ENCODE measurements at places on chromosomes 7 and 10.

DNA sequence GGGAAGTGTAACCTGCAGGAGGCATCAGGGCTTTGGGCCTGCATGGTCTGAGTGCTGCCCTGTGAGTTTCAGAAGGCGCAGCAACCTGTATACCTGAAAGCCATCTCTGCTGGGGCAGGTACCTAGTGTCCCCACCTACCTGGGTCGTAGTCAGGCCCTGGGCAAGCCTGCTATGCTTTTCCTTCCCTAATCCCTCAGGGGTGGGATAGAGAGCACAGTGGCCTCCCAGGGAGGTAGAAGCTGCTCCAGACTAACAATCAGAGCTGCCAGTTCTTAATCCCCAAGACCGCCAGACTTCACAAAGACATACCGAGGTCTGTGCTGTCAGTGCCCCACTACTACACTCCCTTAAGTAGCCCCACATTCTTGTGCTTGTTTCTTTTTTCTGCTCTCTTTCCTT lies 52.0 kb downstream of the PTEN start:
- no peak for DNase-seq

DNA sequence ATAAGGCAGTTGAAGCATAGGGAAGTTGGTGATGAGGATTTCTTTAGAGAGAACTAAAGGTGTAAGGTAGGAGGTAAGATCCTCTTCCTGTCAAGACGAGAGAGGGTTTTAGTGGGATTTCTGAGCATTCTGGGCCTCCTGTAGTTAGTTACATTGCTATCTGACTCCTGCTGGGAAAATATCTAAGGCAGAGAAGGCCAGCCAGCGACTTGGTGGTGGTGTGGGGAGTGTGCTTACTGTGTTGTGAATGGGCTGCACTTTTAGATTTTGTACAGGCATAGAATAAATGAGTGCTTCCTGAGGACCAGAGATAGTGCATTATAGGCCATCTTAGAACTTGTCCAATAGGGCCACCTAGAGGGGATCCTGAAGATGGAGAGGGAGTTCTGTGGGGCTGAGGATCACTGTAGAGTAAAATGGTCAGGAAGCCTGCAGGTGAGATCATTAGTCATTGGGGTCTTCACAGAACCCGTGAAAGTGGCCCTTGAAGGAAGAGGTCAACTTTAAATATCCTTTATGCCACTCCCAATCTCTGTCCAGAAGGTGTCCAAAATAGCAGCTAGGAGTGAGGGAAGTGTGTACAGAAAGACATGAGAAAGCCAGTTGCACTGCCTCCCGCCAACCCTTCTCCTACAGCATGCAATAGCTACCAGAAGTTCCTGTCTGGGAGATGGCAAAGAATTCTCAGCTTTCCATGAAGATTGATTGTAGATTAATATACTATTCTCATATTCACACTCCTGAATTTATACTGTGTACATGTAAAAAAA lies 266.6 kb downstream of the POLR1F start:
- no peak for DNase-seq

GRCh38 chr10:96511044-96511945 lies 2.4 kb downstream of the TLL2 start:
- peak; percentile 33 for DNase-seq

- DNase-seq: no peak
These were observed 203.7 kb downstream of the TSPAN12 start for GRCh38 chr7:120654241-120654640.

DNA sequence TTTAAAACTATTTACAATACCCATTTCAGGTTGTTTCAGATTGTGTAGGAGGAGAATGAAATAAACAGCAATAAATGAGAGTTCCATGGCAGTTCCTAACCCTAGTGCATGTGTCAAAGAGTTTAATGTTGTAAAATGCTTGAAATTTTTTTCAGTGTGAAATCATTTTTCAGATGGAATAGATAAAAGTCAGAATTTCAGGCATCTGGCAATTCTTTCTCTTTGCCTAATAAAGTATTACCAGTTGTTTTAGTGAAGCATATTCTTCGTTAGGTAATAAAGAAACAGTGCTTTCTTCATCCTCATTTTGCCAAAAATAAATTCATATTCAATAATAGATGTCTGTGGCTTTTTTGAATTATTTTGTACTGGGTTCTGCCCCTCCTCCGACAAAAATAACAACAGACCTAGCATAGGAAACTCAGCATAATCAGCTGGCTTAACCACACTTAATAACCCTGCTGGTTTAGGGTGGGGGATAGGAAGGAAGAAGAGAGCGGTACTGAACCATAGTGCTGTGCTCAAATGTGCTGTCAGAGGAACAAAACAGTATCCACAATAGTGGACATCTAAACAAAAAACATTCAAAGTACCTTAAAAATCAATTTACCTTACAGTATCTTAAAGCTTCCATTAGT lies 39.1 kb downstream of the MINDY3 start:
- no peak for DNase-seq

DNA sequence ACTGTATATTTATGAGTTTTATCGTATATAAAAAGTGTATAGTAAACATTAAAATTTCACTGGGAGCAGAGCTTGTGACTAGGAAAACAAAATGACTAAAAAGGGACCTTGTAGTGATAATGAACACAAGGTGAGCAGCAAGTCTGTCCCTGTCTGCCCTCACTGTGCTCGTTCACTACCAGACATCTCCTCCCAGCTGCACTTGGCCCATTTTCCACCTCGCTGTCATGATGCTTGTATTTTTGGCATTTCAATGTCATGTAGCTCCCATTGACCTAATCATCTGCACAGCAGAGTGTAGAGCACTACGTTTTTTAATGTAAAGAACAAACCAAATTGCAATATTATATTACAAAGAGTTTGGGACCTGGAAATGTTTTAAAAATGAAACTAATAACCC lies 207.2 kb downstream of the ZEB1 start:
- DNase-seq: no peak

DNA sequence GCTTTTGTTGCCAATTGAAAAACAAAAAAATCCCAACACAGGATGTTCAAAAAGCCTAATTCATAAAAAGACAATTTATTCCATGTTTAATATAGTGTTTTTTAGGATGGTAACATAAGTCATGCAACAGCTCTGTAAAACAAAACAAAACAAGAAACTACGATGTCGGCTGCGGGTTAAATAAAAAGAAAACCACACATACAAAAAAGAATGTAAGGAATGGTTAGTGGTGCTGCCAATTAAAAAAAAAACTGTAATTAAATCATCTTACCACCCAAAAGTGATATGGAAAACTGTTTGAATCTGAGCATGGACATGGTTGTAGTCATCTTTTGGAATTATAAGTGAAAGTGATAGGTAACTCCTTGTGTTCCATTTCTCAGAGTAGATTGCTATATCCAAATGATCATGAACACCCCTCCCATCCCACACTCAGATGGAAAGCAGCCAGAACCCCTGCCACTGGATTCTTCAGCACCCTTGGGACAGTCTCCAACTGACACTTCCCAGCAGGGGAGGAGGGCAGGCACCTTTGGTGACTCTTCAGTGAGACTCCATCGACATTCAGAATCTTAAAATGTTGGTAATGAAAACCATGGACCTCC lies 14.3 kb upstream of the DAGLB start:
- no peak for DNase-seq

GRCh38 chr7:157775021-157775559 lies 438.3 kb downstream of the DNAJB6 start:
- no peak for DNase-seq

GRCh38 chr7:32670110-32671025 lies 175.1 kb downstream of the AVL9 start:
- peak; percentile 84 for DNase-seq

DNA sequence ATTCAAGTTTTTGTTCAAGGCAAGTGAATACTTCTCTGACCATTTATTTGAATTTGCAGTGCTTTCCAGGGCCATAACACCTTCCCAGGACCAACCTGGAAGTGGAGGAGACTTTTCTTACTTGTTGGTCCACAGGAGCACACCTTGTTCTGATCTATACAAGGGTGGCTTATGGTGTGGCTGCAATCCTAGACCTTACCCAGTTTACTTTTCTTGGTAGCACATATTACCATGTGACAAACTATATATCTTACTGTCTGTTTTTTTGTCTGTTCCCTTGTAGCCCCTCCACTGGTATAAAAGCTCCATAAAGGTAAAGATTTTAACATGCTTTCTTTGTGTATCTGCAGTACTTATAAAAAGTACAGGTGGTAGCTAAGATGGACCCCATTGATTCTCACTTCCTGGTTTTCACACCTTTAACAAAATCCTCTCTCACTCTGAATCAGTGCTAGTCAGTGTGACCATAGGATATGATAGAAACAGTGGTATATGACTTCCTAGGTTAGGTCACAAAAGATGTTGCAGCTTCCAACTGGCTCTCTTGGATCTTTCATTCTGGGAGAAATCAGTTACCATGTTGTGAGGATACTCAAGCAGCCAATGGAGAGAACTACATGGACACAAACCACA lies 5.6 kb upstream of the ASB4 start:
- no peak for DNase-seq

DNA sequence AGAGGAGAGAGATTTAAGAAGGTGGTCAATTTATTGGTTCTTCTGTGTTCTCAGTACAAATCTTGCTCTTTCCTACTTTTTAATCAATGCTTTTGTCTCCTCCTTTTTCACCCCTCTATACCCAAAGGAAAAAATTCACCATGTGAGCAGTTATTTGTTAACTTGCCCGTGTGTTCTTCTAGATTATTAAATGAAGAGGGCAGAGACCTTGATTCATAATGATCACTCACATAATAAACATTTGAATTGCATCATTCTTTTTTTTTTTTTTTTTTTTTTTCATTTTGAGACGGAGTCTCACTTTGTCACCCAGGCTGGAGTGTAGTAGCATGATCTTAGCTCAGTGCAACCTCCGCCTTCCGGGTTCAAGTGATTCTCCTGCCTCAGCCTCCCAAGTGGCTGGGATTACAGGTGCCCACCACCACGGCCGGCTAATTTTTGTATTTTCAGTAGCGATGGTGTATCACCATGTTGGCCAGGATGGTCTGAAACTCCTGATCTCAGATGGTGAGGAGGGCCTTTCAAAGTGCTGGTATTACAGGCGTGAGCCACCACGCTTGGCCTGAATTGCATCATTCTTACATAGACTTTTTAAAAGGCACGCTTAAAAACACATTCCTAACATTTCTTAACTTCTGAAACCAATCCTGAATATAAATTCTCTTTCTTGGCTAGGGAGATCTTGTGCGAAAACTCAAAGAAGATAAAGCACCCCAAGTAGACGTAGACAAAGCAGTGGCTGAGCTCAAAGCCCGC lies 3.6 kb downstream of the GARS1 start:
- no peak for DNase-seq

GRCh38 chr7:151351967-151352366 lies 10.4 kb downstream of the NUB1 start:
- DNase-seq: no peak

DNA sequence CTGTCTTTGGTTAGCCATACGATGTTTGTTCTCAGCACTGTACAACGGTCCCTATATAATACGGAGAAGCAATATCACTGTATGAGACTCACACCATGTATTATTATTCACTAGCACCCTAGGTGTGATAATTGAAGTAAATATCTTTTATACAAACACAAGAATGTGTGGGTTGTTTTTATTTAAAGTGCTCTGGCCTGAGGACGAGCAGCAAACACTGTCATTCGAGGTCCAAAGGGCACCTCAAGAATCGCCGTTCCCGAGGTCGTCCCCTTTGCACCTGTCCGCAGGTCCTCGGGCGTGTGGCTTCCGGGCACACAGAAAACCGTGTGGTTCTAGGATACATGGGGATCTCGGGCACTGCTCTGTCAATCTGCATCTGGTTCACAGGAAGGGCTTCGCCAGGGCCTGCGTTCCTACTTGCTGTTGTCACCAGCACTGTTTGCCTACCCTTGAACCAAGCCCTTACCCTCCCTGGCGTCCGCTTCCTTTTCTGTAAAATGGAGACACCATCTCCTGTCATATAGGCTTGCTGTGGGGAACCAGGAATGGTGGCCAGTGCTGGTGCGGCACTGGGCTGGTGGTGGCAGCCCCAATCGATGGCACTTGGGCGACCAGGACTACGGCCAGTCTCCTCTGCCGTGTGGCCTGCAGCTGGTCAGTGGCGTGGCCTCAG lies 28.5 kb upstream of the SH2B2 start:
- no peak for DNase-seq

DNA sequence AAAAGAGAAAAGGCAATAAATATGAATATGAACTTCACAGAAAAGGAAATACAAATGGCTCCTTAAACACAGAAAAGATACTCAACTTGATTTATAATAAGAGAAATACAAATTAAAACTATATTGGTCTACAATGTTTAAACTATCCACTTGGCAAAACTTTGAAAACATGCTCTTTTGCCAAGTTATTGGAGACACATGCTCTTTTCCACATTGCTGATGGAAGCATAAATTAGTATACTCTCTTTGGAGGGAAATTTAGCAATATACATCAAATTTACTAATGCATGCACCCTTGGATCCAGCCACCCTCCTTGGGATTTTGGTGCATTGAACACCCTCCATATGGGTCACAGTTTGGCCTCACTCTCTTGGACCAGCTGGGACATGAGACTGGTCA lies 7.9 kb downstream of the TAS2R60 start:
- DNase-seq: no peak

Data from lung microvascular endothelial cell (primary cell).